Retina (tissue), 1 donor: ENCODE measurements at places on chromosomes 11 and 22.

DNA sequence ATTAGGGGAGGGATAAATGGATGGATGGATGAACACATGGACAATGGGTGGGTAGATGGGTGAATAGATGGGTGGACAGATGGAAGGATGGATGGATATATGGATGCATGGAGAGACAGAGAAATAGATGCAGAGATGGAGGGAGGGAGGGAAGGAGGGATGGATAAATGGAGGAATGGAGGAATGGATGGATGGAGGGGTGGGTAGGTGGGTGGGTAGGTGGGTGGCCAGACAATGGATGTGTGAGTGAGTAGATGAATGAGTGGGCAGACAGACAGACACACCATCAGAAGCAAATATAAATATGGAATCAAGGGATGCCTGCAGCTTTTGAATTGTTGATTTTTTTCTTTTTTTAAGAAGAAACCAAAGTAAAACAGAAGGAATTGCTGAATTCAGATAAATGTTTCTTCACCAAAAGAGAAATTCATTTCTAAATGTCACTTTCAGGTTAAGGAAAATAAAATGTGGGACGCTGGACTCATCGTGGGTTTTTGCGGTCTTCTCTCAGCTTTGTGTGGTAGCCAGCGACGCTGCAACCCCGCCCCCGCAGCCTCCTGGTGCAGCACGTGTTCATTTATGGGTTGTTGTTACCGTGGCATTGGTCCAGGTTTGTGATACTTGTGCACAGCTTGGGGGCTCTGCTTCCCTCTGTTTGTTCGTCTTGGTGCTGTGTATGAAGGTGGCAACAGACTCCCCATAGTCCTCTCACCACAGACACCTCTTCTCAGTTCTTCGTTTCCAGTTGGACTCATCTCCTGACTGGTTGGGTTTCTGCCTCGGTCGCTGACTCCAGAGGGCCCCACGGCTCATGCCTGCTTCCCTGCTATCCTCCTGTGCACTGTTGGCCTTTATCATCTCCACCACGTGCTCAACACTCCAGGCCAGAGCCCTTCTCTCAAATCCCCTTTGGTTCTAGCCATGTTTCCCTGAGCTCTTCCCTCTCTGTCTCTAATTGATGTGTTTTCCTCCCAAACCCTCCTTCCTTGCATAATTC is 76.4 kb downstream of the CDKN1C start:
- no peak for DNase-seq

GRCh38 chr11:67663532-67664212 is 10.8 kb downstream of the ALDH3B2 start:
- no peak for DNase-seq

- no peak for DNase-seq
Observed at GRCh38 chr11:67267188-67268080, 1.2 kb downstream of the GRK2 start.

DNA sequence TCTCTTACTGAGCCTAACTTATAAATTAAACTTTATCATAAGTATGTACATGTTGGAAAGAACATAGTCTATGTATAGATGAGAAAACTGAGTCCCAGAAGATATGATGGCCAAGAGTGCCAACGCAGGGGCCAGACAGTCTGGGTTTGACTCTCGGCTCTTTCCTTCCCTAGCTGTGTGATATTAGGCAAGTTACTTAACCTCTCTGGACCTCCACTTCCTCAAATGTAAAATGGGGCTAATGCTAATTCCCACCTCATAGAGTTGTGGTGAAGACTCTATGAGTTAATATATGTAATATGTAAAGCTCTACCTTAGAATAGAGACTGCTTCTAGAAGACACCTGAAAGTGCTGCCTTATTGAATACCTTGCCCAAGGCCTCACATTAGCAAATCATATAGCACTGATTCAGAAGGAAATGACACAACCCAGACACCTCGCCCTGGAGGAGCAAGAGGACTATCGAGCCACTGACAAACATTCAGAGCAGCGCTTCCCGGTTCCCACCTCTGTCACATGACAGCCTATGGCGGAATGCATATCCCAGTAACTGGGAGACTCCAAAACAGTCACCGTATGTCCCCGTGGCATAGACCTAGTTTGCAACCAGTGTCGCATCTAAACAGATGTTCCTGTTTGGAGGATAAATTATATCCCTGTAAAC is 11.3 kb upstream of the CCDC86 start:
- no peak for DNase-seq
